ENCODE measurements at places on chromosomes 3 and 15. TPM values are rescaled to one million over a fixed set of nuclear protein-coding genes. Genes with fewer than 3 reads are reported as not detected.

SLC30A4 gene
- total RNA-seq: 4.2 TPM

TRMT10C gene
- total RNA-seq: 33.3 TPM

GABRA5 gene
- total RNA-seq: not detected

HIGD2B gene
- 0.33 TPM for total RNA-seq

SCN11A gene
- total RNA-seq: 0.12 TPM

CTNNB1 gene
- total RNA-seq: 156 TPM

SKOR1 gene
- 0.79 TPM for total RNA-seq

DNA sequence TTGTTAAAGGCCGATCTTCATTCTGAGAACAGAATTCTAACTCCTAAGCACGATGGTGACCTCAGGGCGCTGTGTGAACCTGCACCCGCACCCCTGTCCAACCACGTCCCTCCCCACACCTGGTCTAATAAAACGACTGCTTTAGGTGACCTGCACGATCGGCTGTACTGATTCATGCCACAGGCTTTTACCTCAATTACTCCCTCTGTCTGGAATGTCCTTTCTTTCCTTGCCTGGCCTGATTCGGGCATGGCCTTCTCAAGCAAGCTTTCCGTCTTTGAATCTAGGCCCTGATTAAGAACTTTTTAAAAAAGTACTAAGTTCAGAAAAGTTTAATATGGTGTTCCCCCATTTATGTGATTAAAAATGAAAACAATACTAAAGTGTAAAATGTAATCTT, 842 bp upstream of the U2SURP start:
- H3K4me3 ChIP-seq: peak overlapping the region; percentile 95
- peaks cover 3% of the 10 kb centered on the region for H3K27me3 ChIP-seq
- H3K27ac ChIP-seq: peak overlapping the region; percentile 95
- H3K4me1 ChIP-seq: peaks cover 22% of the 10 kb centered on the region

DNA sequence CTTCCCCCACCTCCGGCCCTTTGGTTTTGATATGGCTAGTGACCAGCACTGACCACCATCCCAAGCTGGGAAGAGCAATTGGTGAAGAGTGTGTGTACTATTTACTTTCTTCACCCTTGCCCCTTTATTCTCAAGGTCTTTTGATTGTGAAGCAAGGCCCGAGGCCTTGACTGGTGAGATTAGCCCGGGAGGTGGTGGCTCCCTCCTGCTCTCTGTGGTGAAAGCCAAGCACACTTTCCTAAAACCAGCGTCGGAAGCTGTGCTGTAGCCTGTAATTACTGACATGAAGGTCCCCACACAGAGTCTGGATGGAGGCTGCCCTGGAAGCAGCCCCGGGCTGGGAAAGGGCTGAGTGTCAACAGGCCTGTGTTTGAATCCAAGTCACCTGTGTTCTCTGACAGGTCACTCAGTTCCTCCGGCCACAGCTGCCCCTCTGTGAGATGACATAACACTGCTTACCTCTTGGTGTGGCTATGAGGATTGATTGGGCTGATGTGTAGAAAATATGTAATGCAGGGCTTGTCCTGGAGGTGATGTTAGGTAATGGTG, 60.5 kb upstream of the PRR23C start:
- no peak overlapping the region for H3K27ac ChIP-seq
- DNase-seq: no peak
- H3K4me3 ChIP-seq: no peak overlapping the region
- no peaks in the 10 kb centered on the region for H3K36me3 ChIP-seq
- peaks cover 44% of the 10 kb centered on the region for H3K27me3 ChIP-seq
- H3K4me1 ChIP-seq: no peaks in the 10 kb centered on the region

DNA sequence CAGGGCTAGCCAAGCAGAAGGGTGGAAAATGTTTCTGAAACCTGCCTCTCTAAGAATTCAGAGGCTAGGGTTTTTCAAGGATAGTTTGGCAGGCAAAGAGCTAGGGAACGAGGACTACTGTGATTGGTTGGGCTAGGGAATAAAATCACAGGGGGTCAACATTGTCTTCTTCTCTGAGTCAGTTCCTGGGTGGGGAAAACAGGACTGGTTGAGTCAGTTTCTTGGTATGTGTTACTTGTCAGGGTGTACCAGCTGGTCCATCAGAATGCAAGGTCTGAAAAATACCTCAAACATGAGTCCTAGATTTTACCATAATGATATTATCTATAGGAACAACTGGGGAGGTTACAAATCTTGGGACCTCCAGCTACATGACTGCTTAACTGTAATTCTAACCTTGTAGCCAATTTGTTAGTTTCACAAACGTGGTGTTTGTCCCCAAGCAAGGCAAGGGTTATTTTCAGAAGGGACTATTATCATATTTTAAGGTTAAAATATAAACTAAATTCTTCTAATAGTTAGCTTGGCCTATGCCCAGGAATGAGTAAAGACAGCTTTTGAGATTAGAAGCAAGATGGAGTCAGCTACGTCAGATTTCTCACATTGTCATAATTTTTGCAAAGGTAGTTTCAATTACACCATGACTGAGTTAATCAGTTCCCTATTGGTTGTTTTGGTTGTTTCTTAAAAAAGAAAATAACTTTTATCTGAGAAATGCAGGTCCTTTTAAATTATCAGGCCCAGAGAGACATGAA, 231.5 kb downstream of the ALCAM start:
- no peak for DNase-seq
- H3K27me3 ChIP-seq: no peaks in the 10 kb centered on the region
- H3K27ac ChIP-seq: no peak overlapping the region
- no peak overlapping the region for H3K4me3 ChIP-seq
- no peaks in the 10 kb centered on the region for H3K4me1 ChIP-seq

GRCh38 chr15:100726421-100727190, 124.2 kb downstream of the ASB7 start:
- peaks cover 10% of the 10 kb centered on the region for H3K27me3 ChIP-seq
- H3K27ac ChIP-seq: no peak overlapping the region
- no peak overlapping the region for H3K4me3 ChIP-seq

DNA sequence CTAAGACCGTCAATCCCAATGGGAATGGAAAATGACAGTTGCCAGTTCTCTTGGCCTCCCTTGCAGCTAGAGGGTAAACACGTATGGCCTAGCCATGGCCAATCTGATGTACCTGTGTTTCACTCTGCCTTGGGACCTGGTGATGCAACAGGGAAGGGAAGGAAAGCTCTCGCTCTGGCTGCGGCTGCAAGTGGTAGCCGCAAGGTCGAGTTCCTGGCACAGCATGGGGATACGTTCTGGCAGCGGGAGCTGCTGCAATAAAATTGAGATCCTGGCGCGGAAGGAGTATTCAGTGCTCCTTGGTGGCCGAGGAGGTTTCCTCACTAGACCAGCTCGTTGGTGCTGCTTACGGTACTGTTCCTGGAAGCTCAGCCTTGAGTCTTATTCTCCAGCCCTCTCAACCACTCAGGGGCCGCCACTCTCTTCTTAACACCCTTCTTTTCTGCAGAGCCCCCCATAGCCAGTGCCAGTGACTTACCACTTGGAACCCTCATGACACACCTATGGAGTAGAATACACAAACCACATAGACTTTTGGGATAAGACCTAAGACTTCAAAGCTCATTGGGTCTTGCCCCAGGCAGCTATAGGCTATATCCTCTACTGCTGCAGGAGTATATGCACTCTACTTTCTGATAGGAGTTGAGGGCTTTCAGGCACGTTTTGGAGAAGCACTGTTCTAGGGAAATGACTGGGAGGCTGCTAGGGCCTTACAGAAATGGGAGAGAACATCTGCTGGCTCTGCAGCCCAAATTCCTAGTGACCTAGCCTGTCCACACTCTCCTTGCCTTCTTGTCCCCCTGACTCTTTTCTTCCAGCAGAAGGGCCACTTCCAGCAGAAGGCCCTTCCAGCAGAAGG, 2.7 kb downstream of the KY start:
- peaks cover 6% of the 10 kb centered on the region for H3K4me1 ChIP-seq
- H3K4me3 ChIP-seq: no peak overlapping the region
- H3K36me3 ChIP-seq: no peaks in the 10 kb centered on the region
- H3K27me3 ChIP-seq: no peaks in the 10 kb centered on the region
- no peak overlapping the region for H3K27ac ChIP-seq
- no peak for DNase-seq

- H3K27me3 ChIP-seq: no peaks in the 10 kb centered on the region
- no peak overlapping the region for H3K4me3 ChIP-seq
- no peaks in the 10 kb centered on the region for H3K36me3 ChIP-seq
- H3K4me1 ChIP-seq: no peaks in the 10 kb centered on the region
- DNase-seq: no peak
Observed at GRCh38 chr3:97510795-97511194, 253.8 kb upstream of the ARL6 start.

- peak overlapping the region; percentile 90 for H3K27ac ChIP-seq
- peaks cover 2% of the 10 kb centered on the region for H3K36me3 ChIP-seq
- H3K4me1 ChIP-seq: peaks cover 46% of the 10 kb centered on the region
- DNase-seq: no peak
Observed at GRCh38 chr3:69081583-69082262, 1.6 kb upstream of the UBA3 start.

DNA sequence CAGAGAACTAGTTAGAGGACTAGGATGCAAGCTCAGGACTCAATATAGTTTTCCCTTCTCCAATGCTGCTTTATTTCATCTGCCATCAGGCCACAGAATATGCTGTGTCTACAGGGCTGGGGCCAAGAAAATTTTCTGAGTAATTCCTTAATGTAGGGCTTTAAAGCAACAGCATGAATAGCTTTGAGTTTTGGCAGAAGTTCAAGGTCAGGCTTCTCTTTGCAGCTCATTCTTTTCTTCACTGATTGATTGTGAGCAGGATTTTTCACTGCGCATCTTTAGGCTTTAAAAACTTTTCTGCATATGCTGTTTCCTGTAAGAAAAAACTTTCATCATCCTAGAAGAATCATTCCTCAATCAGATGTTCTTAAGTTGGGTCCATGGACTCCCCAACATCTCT, 4.6 kb downstream of the TMEM108 start:
- no peak overlapping the region for H3K27ac ChIP-seq
- H3K36me3 ChIP-seq: no peaks in the 10 kb centered on the region
- no peak overlapping the region for H3K4me3 ChIP-seq
- DNase-seq: no peak
- peaks cover 10% of the 10 kb centered on the region for H3K4me1 ChIP-seq

GRCh38 chr3:111812701-111813100, 46.4 kb upstream of the PHLDB2 start:
- no peak overlapping the region for H3K27ac ChIP-seq
- H3K4me3 ChIP-seq: no peak overlapping the region
- no peak for DNase-seq
- no peaks in the 10 kb centered on the region for H3K36me3 ChIP-seq
- no peaks in the 10 kb centered on the region for H3K27me3 ChIP-seq

- H3K4me1 ChIP-seq: no peaks in the 10 kb centered on the region
- no peak for DNase-seq
- no peak overlapping the region for H3K4me3 ChIP-seq
Observed at GRCh38 chr3:10485380-10485779, 20.0 kb downstream of the ATP2B2 start.

GRCh38 chr15:72992841-72993252, 59.4 kb upstream of the NEO1 start:
- H3K36me3 ChIP-seq: no peaks in the 10 kb centered on the region
- H3K4me1 ChIP-seq: no peaks in the 10 kb centered on the region
- DNase-seq: no peak
- no peak overlapping the region for H3K4me3 ChIP-seq
- H3K27ac ChIP-seq: no peak overlapping the region
- peaks cover 5% of the 10 kb centered on the region for H3K27me3 ChIP-seq

DNA sequence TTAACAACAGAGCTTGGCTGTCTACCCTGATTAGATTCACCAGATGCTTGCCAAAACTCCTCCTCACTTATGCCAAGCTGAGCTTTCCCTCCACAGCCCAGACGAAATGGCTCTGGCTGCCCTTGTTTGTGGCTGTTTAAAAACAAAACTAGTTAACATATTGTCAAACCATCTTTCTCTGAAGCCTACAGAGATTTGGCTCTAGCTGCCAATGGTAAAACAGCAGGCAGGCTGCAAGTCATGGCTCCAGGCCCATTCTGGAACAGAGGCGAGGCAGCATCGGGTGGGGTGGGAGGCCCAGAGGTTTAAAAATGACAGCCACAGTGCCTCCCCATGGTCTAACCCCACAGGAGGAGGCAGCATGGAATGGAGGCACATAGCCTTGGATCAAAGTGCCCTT, 75.9 kb downstream of the SCN5A start:
- H3K4me1 ChIP-seq: no peaks in the 10 kb centered on the region
- no peak overlapping the region for H3K4me3 ChIP-seq
- no peaks in the 10 kb centered on the region for H3K36me3 ChIP-seq
- H3K27me3 ChIP-seq: peaks cover 21% of the 10 kb centered on the region

DNA sequence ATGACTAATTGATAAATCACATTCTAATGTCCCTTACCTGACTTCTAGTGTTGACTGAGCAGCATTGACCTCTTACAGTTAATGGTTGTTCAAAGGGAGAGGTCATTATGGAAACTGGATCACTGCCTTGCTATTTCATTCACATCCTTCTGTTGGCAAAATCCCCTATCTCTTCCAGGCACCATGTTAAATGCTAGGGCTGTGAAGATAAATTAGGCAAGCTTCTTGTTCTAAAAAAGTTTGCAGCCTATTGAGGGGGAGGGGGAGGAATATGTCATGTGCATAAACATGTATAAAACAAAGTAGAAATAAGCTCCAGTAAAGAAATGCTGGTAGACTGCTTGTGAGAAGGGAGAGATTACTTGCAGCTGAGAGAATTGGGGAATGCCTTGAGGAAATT, 84.8 kb upstream of the MLF1 start:
- no peak for DNase-seq
- H3K4me1 ChIP-seq: no peaks in the 10 kb centered on the region
- no peaks in the 10 kb centered on the region for H3K36me3 ChIP-seq
- H3K27ac ChIP-seq: no peak overlapping the region

DNA sequence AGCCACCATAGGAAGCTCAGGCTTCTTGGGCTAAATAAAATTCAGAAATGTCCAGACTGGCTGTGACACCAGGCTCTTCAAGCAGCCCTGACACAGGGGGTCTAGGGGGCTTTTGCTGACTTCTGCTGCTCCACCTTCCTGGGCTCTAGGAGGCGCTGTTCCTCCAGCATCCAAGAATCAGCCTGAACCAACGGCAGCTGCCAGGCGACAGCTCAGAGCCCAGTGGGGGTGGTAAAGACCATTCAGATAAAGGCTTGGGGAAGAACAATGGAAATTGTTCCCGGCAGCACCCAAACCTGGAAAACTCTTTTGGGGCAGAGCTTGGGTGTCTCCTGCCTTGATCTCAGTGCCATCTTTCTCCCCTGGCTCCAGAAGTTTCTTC, 21.6 kb upstream of the PSTPIP1 start:
- no peak overlapping the region for H3K4me3 ChIP-seq
- no peaks in the 10 kb centered on the region for H3K4me1 ChIP-seq

- H3K27me3 ChIP-seq: no peaks in the 10 kb centered on the region
- no peak overlapping the region for H3K4me3 ChIP-seq
- no peaks in the 10 kb centered on the region for H3K36me3 ChIP-seq
- H3K4me1 ChIP-seq: no peaks in the 10 kb centered on the region
Observed at GRCh38 chr15:62337934-62338333, 172.8 kb upstream of the C2CD4B start.

DNA sequence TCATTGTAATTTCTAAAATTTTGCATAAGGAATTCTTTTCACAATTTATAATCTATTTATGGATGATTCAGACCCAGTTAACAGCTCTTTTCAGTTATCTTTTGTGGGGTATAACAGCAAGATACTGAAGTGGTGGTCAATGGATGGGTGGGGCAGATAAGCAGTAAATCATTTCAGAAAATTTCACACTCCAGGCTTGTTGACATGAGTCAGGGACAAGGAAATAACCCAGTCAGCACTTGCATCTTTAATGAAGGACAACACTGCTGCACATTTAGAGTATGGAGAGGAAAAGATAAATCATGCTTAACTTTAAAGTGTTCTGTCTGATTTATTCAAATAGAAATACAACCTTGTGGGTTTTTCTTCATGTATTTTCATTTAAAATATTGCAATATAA, 181.6 kb downstream of the ROBO1 start:
- H3K36me3 ChIP-seq: no peaks in the 10 kb centered on the region
- no peaks in the 10 kb centered on the region for H3K4me1 ChIP-seq
- no peak for DNase-seq
- no peak overlapping the region for H3K27ac ChIP-seq
